Kidney (tissue), 22 donors: ENCODE measurements at places on chromosomes 7 and 10. TPM values are rescaled to one million over a fixed set of nuclear protein-coding genes. Genes with fewer than 3 reads are reported as not detected.

DNA sequence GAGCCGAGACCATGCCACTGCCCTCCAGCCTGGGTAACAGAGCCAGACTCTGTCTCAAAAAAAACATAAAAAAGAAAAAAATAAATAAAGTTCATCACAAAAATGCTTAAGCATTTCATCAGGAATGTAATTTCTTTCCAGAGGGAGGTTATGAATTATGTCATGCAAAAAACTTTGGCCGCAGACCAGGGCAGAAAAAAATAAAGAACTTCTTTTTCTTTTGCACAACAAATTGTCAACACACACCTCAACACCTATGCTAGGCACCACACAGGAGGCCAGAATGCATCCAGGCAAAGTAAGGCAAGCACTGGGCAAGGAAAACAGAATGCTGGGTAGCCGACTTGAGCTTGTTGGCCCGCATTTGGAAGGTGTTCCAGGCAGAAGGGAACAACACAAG is 3.9 kb downstream of the C10orf62 start:
- no peak for DNase-seq

DNA sequence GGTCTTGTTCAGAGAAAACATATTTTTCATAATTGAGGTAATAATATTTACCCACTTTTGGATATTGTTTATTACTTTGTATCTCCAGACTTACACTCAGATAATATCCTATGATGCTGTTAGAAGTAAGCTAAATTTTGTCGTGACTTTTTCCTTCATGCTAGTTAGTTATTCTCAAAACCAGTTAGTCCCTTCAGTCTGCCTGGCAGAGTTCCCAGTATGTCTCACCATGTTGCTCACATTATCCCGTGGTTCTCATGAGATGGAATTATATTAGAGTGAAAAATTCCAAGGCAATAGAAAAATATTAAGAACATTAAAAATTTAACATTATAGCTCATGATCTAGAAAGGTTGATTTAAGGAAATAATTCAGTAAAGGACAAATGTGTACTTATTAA is 81.5 kb upstream of the SMIM30 start:
- DNase-seq: no peak

Gene JCAD
- 15.7 TPM for polyA plus RNA-seq

Gene FAM25A
- not detected for polyA plus RNA-seq

Gene CDC14C
- not detected for polyA plus RNA-seq

Gene COL1A2
- polyA plus RNA-seq: 51.4 TPM
